ENCODE measurements at places on chromosomes 6 and 20.

- DNase-seq: peak; percentile 30
Observed at GRCh38 chr6:20907486-20908071, 373.3 kb downstream of the CDKAL1 start.

DNA sequence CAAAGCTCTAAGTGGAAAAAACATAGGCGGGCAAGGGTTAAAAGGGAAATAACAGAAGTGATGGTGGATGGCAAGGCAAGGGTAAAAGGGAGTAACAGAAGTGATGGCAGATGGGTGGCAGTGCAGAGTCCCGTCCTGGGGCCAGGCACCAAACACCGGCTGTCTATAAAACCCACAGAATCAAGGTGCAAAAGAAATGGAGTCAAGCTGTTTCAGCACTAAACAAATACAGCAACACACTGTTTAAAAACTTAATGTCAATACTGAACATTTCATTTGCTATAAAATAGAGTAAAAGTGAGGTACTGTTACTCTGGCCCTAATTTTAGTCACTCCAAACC, 87.6 kb downstream of the MAN1A1 start:
- DNase-seq: peak; percentile 82

- no peak for DNase-seq
Observed at GRCh38 chr6:159984268-159984786, 15.4 kb downstream of the IGF2R start.

DNA sequence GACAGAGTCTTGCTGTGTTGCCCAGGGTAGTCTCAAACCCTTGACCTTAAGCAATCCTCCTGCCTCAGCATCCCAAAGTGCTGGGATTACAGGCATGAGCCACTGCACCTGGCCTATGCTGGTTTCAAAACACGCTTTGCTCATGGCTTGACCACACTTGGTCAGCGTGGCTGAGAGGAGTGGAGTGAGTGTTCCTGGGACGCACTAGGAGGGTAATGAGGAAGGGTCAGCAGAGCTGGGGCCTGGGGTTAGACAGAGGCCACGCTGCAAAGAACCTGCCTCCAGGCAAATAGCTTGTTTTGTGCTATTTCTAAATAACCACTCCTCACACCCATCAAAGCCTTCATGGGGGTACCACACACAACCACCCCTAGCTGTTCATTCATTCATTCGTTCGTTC, 77.9 kb upstream of the TOX2 start:
- DNase-seq: no peak

GRCh38 chr20:51412333-51412871, 130.1 kb downstream of the NFATC2 start:
- DNase-seq: no peak

- no peak for DNase-seq
Observed at GRCh38 chr6:108362455-108362854, 67.6 kb downstream of the AFG1L start.

GRCh38 chr6:12275107-12275506, 15.1 kb upstream of the EDN1 start:
- no peak for DNase-seq

DNA sequence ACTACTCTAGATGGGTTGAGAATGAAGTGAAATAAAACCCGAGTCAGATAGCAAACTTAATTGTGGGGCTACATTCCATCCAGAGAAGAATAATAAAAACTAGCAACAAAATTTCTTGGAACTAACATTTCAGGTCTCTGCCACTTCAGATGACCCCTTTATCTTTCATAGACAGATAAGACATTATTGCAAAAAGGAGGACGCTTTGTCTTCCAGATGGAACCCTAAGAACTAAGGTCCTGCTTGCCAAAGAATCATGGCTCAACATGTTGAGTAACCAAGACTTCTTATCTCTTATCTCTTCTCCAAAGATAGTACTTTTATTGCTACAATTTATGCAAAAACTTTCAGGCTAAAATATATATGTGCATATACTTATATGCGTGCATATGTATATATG, 221.1 kb upstream of the PREP start:
- DNase-seq: no peak

DNA sequence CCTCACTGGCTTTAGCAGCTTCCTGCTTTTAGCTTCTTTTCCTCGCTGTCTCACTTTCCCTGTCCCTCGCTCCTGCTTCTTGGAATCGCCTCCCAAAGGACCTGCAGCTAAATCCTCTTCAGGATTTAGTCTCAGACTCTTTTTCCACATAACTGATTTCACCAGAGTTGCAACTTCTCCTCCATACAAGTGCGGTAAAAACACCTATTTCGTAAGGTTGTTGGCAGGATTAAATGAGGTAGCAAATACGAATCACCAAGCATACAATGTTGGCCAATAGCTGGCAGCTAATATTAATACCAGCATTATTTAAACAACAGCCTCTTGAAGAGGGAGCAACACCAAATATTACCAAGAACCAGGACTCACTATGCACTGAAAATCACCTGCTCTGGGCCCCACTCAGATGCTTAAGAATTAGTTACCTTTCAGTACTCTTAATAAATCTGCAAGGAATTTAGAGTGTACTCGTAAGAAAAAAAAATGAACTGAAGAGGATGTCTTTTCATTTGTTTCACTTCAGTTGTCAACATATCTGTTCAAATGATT, 123.0 kb downstream of the DTNBP1 start:
- no peak for DNase-seq

DNA sequence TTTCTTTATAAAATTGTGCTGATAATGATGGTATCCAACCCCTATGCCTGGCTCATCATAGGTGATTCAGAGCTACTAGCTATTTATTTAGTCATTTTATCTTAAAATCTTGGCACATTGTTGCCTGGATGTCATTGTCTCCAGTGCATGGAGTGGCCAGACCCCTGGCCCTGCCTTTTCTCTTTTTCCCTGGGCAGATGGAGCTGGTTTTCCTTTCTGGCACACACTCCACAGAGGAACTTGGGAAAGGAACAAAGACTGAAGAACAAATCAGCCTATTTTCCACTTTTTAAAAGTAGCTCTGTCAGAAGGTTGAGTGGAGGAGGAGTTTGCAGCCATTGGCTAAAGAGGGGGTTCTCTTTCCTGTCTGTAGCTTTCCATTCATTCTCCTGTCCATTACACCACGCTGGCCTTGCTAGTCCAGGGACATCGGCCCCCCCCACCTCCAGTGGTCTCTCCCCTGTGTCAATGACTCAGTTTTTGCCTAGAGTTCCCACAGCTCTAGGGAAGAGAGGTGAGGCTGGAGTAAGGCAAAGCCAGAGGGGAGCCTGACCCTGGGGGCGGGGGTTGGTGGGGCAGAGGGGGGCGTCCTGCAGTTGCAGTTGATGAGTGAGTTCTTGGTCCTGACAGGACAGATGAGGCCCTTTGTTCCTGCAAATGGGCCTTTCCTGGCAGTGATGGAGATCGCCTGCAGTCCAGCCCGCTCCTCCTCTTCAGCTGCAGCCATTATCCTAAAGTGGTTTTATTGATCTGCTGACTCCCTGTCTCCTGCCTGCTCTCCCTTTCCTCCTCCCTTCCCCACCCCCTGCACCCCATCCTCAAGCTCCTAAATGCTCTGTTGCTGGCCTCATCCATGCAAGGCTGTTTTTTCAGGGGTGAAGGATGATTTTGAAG, 774.5 kb downstream of the DHX35 start:
- DNase-seq: no peak

- no peak for DNase-seq
Observed at GRCh38 chr6:33692760-33693158, 18.7 kb downstream of the UQCC2 start.

DNA sequence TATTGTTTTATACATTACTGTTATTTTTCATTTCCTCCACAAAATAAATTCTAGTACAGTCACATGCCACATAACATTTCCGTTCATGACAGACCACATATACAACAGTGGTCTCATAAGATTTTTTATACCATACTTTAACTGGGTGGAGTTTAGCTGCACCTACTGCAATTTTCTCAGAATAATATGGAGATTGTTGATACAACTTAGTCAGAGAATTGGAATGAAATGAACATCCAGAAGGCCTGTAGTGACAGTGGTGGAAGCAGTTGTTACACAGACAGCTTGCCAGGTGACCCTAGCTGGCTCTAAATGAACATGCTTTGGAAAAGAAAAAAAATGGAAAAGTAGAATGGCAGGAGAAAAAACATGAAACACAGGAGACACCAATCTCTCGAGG, 183.2 kb upstream of the TCF21 start:
- DNase-seq: no peak

DNA sequence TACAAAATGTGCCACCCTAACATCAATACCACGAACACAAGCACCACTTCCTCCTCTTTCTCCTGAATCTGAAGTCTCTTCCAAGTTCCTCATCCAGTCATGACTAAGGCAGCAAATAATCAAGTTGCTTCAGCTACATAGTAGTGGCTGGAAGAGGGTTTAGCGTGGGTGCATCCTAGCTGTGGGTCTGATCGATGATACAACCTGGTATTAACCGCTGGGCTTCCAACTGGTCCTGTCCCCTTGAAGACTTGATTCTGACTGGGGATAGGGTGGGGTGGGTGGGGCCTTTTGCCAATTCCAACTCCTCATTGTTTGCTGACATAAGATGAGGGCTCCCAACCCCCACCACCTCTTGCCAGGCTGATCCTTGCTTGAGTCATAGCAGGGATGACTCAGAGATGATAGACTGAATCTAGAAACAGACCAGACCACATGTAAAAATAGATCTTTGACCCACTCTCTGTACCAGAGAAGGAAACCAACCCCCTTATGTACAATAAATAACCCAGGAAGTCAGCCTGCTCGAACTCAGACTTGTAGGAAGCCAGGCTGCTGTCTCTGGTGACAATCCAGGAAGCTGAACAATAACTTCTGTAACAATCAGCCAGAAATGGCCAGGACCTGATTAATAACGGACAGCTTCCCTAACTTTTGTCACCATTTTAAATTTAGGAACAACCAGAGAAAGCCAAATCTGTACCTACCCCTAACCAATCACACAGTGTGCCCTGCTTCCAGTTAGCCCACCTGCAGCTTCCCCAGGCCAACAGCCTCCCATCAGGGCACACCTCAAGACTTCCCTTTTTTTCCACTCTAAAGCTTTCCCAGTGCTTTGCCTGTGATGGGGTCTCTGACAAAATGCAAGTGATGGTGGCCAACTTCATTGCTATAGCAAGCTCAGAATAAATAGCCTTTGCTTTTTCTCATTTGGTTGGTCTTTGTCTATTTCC, 68.9 kb upstream of the FAM184A start:
- DNase-seq: peak; percentile 86

GRCh38 chr6:139249395-139249794, 42.4 kb downstream of the TXLNB start:
- DNase-seq: no peak

DNA sequence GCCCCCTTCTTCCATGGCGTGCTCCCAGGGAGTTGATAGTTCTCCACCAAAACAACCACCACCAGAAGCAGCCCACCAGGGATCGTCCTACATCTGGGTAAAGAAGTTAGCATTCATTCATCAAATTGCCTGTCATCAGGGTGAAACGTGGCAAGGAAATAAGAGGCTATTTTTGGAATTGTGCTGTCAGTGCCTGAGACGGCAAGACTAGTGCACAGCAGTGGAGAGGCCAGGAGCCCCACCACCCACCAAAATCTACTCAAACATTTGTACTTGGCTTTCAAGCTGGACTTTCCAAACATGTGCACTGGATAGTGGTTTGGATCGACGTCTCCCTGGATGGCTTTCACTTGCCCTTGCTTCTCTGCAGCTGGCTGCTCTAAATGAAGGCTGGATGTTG, 44.8 kb downstream of the TXNDC5 start:
- DNase-seq: no peak

- peak; percentile 99 for DNase-seq
Observed at GRCh38 chr6:34020807-34021553, 124.9 kb downstream of the GRM4 start.

- no peak for DNase-seq
Observed at GRCh38 chr6:11527274-11527870, 10.2 kb upstream of the TMEM170B start.

GRCh38 chr20:45060294-45060693, 40.6 kb downstream of the KCNS1 start:
- DNase-seq: no peak

- no peak for DNase-seq
Observed at GRCh38 chr6:167754691-167755090, 72.0 kb upstream of the AFDN start.

DNA sequence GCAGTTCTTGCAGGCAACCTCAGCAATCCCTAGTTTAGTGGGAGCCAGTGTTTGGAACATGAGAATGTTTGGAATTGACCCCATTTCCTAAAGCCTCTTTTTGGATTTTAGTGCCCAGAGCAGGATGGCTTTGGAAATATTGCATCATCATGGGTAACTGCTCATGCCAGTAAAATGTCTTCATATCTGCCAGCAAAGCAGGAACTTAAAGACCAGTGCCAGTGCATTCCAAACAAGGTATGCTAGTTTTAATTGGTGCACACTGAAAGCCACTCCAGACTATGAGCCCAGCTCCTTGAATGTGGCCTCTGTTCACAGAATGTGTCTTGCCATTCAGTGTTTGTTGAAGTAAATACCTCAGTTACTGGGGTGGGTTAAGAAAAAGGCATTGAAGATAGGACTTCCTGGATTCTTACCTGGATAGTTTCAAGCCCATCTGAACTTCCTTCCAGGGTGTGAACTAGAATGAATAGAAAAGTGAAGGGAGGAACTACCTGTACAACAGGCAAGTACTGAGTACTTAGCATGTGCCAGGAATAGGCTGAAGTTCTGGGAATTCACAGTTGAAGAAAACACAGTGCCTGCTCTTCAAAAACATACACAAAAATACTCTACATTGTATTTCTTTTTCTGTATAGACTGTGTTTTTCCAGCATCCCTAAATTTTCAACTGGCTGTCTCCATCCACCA, 70.5 kb downstream of the COL19A1 start:
- no peak for DNase-seq

GRCh38 chr6:36781669-36782068, 57.6 kb downstream of the CPNE5 start:
- no peak for DNase-seq

GRCh38 chr6:116200619-116201249, 53.1 kb downstream of the TSPYL4 start:
- peak; percentile 35 for DNase-seq

GRCh38 chr6:169158174-169158573, 95.5 kb downstream of the THBS2 start:
- no peak for DNase-seq

GRCh38 chr20:22692119-22692475, 107.7 kb upstream of the FOXA2 start:
- DNase-seq: peak; percentile 42

GRCh38 chr20:44911264-44911921, 1.5 kb downstream of the PABPC1L start:
- DNase-seq: peak; percentile 12

GRCh38 chr20:38132910-38133501, 32.1 kb downstream of the TGM2 start:
- no peak for DNase-seq

GRCh38 chr6:112004201-112005012, 49.5 kb upstream of the CCN6 start:
- DNase-seq: no peak
